ENCODE measurements at places on chromosomes 11 and 22.

GRCh38 chr22:46416520-46416871, 81.0 kb downstream of the TRMU start:
- no peak for DNase-seq

- no peak for DNase-seq
Measured at GRCh38 chr22:36104435-36104834, 56.1 kb downstream of the APOL3 start.

DNA sequence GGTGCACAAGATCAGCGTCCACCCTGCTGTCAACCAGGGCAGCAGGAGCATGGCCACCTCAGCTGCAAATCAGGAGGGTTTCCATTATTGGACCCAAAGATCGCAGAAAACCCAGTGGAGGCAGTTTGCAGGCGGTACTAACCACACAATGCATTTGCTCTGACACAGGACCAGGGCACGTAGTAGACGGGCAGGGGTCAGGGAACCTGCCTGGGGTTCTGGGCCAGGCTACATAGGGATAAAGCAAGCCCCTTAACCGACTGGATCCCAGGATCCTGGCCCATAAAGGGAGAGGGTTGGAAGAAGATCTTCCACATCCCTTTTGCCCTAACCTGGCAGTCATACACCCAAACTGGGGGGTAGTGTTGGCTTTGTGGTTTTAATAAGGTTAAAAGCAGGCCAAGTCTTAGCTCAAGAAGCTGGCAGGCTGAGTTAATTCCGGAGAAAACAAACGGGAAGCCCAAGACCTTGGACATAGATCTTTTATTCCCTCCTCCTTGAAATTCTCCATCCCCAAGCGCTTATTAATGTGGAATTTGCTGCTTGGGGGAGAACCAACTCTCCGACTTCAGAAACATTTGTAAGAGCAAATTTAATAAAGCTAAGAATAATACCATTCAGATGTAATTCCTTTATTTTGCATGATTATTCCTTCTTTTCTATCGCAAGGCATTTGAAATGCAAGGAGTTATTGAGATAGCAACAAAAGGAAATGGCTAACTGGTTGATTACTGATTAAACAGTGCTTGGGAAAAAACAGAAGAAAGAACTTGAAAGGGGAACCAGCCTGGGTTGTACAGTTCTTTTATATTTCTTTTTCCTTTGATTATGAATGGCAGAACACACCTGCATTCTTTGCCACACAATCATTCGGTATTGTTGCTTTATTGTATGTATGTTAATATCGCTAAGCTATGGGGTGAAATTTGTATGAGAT, 6.3 kb upstream of the ARHGAP8 start:
- DNase-seq = no peak

DNA sequence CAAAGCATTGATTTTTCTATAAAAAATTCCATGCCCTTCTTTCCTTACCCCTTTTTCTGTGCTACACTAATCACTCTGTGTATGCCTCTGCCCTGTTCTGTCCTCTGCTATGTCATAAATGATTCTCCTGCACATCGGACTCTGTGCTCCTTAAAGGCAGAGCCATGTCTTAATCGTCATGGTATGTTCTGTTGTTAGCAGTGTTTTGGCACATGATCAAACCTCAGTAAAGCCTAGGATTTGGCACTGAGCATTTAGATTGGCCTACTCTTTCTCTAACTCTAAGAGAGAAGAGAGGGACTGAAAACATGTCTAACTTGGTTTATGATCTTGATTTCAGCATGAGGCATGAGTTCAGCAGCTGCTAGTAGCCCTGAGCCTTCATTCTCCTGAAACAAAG, 266.9 kb downstream of the AASDHPPT start:
- no peak for DNase-seq

DNA sequence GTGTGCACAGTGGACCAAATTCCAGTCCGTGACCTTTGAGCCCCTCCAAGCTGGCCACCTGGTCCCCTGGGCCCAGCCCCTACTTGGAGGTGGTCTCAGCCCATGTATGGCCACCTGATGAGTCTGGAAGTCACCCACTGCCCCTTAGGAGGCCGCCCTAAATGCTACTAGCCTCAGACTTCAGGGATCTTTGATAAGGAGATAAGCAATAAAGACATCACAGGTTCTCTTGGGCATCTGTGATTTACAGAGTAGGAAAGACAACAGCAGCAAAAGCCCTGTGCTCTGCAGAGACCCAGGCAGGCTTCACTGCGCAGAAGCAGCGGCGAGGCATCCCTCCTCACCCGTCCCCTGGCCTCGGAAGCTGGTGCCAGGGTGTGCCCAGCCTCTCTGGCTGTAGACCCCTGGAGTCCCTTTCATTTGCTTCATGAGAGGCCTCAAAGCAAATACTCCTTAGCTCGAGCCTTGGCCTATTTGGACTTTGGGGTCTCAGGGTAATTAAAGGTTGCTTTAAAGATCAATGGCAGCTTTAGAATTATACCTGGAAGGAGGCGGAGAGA, 360.1 kb downstream of the TBC1D22A start:
- DNase-seq = no peak

Measured in T-helper 2 cell treated with Interferon-gamma antibody and Interleukin-4, amounts not matched to agents 5 μg/mL and 100 μg/mL, for 36 hours (primary cell).